ENCODE measurements at places on chromosomes 16 and 17.

DNA sequence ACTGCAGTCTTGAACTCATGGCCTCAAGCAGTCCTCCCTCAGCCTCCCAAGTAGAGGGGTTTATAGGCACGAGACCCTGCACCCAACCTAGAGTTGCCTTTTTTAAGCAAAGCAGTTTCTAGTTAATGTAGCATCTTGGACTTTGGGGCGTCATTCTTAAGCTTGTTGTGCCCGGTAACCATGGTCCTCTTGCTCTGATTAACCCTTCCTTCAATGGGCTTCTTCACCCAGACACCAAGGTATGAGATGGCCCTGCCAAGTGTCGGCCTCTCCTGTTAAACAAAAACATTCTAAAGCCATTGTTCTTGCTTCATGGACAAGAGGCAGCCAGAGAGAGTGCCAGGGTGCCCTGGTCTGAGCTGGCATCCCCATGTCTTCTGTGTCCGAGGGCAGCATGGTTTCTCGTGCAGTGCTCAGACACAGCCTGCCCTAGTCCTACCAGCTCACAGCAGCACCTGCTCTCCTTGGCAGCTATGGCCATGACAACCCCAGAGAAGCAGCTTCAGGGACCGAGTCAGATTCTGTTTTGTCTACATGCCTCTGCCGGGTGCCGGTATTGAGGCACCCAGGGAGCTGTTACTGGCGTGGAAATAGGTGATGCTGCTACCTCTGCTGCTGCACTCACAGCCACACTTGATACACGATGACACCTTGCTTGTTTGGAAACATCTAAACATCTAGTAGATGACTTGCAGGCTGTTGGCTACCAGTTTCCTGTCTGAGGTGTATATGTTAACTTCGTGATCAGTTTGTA lies 3.3 kb downstream of the RPL13 start:
- no peak for DNase-seq

DNA sequence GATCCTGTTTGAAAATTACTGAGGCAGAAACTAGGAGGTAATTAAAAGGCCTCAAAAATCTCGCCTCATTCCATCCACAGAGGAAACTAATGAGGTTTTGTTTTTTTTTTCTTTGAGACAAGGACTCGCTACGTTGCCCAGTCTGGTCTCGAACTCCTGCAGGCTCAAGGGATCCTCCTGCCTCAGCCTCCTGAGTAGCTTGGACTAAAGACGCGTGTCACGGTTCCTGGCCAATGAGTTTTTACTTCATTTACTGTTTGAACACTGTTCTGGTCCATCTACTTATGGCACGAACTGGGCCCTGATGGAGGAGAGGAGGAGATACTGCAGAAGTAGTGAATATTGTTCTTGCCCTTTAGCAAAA lies 600 bp upstream of the BLTP2 start:
- no peak for DNase-seq

DNA sequence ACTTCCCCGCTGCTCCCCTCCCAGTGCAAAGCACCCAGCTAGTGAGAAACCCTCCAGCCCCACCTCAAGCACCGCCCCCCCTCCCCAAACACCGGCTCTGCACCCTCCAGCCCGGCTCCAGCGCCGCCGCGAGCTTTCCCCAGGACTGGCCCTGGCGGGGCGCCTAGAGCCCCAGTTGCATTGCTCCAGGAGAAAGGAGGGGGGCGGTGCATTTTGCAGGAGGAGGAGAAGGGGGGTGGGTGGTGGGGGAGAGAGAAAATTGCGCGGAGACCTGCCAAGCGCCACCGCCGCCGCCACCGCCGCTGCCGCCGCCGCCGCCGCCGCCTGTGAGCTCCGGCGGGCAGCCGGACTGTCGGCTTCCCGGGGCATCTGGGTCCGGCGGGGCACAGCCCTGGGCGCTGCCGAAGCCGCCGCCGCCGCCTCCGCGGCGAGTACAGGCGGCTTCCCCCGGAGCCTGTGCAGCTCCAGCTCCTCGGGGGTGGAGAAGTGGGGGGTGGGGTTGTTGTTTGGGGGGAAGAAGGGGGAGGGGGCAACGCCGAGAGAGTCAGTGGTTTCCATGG lies 333 bp upstream of the NOG start:
- peak; percentile 60 for DNase-seq

GRCh38 chr16:16126896-16127295 lies 96.4 kb downstream of the ABCC6 start:
- no peak for DNase-seq

- peak; percentile 16 for DNase-seq
Observed at GRCh38 chr16:4767872-4768548, 1.0 kb upstream of the ZNF500 start.

DNA sequence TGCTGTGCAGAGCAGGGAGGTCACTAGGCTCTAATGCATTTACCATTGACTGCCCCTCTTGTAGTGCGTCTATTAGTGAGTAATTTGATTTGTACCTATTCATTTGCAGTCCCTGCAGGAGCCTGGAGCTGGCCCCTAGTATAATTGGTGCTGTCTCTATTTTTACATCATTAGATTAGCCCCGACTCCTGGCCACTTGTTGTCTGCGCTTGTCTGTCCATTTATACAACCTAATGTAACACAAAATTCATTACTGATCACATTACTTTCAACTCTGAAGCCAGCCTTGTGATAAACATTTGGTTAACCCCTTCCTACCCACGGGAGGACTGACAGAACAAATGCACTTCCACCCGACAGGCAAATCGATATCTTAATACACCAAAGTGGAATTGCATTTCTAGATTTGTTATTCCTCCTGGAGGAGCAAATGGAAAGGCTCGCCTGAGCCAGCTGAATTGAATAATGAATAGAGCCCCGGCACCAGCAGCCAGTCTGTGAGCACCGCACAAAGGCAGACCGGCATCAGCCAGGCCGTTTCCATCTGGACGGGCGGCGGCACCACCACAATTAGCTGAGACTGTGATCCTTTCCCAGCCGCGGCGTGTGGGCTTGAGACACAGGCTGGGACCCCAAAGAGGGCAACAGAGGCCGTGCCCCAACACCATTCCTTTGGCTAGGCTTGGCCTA lies 18.7 kb upstream of the TBX2 start:
- no peak for DNase-seq

DNA sequence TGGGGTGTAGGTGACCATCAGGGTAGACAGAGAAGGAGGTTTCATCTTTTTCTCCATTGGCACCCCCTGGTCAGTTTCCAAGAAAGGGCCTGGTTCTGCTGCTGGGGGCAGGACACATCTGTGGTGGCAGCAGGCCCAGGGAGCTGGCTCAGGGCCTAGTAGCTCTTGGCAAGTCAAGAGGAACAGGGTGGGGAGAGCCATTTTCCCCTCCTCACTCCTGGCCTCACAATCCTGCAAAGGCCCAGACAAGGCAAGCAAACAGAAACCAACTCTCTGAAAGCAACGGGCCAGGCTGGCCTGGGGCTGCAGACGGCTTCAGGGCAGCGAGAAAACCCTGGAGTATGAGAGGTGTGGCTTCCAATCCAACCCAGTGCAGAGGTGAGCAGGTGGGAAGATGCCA lies 192.9 kb upstream of the DYNLRB2 start:
- no peak for DNase-seq

DNA sequence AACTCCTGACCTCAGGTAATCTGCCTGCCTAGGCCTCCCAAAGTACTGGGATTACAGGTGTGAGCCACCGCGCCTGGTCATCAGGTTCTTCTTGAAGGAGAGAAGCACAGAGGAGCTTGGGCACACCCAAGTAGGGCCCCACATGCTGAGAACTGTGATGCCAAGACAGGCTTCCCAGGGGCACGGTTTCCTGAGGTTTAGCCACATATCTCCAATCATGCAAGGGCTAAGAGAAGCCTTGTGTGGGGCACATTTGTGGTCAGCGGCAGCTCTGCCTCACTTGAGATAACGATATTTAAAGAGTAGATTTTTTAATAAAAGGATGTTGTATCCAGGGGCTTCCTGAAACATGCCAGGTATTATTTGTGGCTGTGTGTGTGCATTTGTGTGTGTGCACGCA lies 46.9 kb downstream of the CUEDC1 start:
- DNase-seq: no peak

GRCh38 chr17:31686495-31686894 lies 172.5 kb downstream of the COPRS start:
- no peak for DNase-seq

GRCh38 chr16:1290860-1291575 lies 18.4 kb upstream of the UBE2I start:
- peak; percentile 46 for DNase-seq

DNA sequence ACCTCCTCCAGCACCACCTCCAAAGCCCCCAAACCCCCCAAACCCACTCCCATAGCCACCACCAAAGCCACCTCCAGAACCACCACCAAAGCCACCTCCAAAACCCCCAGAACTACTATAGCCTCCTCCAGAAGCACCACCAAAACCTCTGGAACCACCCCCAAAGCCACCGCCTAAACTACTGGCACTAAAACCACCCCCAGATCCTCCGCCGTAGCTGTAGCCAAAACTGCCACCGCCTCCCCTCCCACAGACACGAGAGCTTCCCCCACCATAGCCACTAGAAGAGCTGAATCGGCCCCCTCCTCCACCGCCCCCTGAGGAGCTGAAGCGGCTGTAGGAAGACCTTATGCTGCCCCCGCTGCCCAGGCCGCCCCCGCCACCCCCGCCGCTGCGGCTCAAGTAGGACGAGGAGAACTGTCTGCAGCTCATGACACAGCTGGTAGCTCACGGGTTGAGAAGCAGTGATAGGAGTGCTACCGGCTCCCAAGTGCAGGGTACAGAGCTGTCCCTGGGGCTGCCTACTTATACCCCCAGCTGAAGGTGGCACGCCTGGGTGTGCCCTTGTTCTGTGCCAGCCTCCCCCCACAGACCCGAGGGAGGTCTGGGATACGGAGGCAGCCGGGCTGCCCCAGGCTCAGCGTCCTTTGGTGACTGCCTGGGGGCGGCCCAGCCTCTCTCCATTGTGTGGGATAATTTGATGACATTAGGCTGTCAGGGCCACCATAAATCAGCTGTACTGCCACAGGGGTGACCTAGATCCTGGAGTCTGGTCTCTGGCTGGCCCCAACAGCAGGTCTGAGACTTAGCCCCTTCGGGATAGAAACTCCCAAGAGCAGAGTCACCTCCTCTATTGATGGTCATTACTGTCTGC lies at the start of gene KRT9:
TSS of gene KRT9 (minus strand) at position 499 of the 874 bp plus-strand sequence. CDS start at position 432, 67 bp downstream.
- DNase-seq: no peak

DNA sequence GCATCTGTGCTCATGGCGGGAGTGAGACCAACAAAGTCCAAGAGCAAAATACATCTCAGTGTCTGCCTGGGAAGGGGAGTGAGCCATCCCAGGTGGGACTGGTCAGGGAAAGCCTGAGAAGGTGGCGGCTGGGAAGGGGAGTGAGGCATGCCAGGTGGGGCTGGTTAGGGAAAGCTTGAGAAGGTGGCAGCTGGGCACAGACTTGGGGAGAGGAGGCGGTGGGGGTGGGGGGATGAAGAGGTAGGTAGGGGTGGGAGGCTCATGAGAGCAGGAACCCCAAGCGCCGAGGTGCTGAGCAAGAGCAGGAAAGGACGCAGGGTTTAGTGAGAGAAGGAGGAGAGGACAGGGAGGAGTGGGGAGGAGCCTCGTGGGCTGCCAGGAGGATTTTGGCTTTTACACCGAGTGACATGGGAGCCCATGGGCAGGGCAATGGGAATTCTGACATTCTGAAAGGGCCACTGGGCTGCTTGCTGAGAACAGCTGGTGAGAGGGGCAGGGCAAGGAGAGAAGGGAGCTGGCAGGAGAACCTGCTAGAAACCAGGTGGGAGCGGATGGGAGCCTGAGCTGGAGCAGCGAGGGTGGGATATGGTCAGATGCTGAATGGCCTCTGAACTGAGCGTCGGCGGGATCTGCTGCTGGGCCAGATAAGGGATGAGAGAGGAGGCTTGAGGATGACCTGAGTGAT lies 256.1 kb upstream of the RPL38 start:
- DNase-seq: no peak

GRCh38 chr16:8178271-8178670 lies 412.0 kb downstream of the TMEM114 start:
- no peak for DNase-seq

DNA sequence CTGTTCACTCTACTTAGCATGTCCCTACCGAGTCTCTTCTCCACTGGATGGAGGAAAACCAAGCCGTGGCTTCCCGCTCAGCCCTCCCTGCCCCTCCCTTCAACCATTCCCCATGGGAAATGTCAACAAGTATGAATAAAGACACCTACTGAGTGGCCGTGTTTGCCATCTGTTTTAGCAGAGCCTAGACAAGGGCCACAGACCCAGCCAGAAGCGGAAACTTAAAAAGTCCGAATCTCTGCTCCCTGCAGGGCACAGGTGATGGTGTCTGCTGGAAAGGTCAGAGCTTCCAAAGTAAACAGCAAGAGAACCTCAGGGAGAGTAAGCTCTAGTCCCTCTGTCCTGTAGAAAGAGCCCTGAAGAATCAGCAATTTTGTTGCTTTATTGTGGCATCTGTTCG lies 2.8 kb upstream of the LPCAT2 start:
- no peak for DNase-seq

GRCh38 chr17:79678091-79678735 lies 52.5 kb upstream of the ENPP7 start:
- DNase-seq: no peak

- peak; percentile 52 for DNase-seq
Observed at GRCh38 chr16:88320947-88321634, 61.7 kb upstream of the ZNF469 start.

DNA sequence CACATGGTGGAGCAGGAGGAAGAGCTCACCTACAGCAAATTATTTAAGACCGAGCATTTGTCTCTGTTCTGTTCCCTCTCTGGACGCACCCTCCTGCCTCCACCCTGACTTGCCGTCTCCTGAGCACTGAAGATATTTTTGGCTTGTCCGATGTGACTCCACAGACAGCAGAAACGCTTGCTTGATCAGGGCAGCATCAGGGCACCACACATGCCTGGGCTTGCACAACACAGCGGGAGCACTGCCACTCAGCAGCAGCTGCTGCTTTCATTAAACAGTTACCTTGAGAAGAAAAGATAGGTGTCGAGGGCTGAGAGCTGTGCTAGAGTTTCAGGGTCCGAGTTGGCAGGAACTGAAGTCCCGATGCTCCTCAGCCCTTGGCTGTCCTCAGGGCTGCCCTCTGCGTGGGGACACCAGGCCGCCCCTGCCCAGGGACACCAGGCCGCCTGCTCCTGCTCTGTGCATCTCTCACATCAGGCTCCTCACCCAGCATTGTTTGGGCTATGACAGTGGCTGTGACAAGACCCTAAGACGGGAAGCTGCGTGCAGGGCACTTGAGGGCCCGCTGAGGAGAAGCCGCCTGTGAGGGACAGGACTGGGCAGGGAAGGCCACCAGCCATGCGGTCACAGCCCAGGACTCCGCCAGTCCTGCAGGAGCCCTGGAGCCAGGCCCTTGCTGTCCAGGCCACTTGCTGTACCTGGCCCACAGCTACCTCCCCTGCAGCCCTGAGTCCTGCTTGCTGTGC lies 21.3 kb upstream of the CDH15 start:
- no peak for DNase-seq

- DNase-seq: no peak
Observed at GRCh38 chr16:48561960-48562393, 48.0 kb downstream of the N4BP1 start.
